Activated CD4-positive, alpha-beta T cell treated with anti-CD3 and anti-CD28 coated beads for 48 hours (primary cell): ENCODE measurements at places on chromosomes 7 and 10.

GRCh38 chr7:64509583-64509982 lies 53.3 kb downstream of the ZNF680 start:
- DNase-seq, result no peak

GRCh38 chr10:93435621-93436397 lies 46.3 kb downstream of the MYOF start:
- no peak for DNase-seq

DNA sequence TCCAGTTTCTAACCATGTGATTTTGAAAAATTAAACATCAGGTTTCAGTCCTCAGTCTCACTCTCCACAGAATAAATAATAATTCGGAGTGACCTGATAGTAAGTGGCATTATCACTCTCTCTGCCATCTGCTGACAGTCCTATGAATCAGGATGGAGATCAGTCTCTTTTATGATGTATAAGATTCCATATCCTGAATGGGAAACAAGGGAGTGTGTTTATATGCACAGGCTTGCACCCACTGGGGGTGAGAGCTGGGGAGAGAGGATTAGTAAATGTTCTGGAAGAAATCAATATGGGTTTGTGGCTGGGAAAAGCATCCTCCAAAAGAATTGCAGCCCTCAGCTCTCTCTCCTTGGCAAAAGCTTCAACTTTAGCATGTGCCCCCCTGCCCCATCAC lies 45.3 kb downstream of the DGKI start:
- DNase-seq, result no peak

- DNase-seq, result no peak
These were observed 64.7 kb upstream of the LRGUK start for GRCh38 chr7:134062460-134062859.

DNA sequence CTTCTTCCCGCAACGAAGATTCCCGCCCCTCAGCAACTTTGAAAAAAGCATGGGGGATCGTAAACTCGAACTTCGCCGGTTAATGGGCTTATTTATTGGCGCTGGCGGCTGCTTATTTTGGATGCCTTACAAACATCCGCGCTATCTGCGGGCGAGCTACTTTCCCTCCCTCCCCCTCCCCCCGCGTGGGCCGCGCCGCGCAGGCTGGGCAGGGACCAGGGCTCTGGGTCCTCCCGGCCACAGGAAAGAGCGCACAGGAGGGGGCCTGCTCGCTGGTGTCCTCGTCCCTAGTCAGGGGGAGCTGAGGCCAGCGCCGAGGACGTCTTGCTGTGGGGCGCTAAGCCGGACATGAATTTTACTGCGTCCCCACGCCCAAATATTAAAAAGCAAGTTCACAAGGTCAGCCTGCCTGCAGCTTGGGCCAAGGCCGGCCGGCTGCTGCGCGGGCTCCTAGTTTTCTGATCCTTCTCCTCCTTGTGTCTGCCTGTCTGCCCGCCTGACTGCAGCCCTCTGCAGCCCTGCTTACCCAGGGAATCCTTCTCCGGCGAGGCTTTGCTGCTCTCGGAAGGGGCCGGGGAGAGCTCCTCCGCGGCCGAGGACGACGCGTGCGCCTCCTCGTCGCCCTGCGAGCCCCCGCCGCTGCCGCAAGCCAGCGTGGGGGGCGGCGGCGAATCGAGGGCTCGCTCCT lies 1.2 kb downstream of the HOXA10 start:
- DNase-seq, result peak; percentile 22

DNA sequence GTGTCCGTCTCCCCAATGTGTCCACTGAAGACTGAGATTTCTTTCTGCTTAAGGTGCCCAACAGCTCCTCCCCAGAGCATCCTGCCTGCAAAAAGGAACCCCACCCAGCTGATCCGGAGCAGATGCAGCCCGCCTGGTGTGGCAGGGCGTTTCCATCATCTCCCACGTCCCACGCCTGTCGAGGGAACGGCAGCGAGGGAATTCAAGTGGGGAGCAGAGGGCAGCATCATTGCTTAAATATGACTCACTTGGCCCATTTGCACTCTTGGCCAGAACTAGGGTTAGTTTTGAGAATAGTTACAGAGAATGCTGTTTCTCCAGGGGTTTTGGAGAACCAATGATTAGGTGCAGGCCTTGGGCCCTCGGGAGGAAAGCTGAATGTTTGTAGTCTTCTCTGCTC lies 20.8 kb downstream of the VWA2 start:
- DNase-seq, result no peak

DNA sequence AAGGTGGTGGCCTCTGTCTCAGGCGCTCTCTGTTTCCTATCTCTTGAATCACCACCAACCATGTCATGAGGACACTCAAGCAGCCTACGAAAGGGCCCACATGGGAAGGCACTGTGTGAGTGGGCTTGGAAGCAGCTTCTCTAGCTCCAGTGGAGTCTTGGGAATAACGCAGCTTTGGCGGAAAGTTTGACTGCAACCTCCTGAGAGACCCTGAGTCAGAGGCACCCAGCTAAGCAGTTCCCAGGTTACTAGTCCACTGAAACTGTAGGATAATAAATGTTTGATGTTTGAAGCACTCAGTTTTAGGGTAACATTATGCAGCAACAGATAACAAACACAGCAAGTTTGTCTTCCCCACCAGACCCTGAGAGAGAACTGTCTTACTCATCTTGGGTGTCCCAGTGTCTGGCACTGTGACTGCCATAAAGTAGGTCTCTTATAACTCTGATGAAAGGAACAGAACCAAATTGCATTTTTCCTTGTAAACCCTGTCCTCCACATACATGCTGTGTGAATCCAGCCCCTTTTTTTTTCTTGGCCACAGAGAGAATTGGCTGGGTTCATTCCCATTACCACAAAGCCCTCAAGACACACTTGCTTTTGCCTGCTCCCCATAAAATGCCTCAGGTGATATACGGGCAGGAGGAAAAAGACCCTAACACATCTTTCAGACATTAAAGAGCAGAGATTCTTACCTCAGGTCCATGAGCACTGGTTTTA lies 185.5 kb downstream of the ZNF365 start:
- no peak for DNase-seq
